ENCODE measurements at places on chromosomes 2 and 18.

DNA sequence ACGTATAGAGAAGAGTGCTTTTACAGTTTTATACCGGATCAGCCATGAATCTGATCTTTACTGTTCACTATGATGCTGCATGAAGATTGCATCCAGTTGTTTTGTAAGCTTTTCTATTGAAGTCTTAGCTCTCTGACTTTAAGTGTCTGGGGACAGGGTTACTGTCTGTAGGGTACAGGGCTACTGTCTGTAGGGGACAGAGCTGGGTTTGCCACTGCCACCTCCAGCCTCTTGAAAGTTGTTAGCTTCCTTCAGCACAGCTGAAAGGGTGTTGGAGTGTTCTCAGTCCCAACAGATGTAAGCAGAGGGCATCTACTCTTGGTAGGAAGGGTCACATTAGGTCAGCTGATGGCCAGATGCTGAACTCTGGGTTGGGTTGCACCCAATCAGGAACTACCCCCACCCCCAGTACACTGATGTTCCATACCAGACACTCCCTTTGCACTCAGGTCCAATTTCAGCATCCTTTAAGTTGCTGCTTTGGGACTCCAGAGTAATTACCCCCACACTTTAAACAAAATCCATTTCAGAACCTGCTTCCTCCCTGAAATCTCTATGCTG is 58.0 kb downstream of the MYL12B start:
- no peak for DNase-seq

DNA sequence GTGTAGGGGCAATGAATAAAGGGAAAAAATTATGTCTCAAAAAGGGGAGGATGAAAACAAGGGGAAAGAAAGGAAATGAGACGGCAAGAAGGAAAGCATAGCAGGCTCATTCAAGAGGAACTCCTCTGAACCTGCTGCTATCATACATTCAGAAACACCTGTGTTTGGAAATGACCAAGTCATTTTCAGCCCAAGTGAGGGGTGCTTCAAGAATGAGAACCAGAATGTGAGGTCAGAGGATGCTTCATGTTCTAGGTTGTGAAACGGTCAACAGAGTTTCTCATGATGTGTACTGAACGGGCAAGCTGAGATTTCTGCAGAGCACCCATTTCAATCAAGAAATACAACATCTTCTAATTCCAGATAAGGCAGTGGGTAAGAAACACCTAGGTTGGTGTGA is 1367.2 kb upstream of the CELF4 start:
- no peak for DNase-seq

DNA sequence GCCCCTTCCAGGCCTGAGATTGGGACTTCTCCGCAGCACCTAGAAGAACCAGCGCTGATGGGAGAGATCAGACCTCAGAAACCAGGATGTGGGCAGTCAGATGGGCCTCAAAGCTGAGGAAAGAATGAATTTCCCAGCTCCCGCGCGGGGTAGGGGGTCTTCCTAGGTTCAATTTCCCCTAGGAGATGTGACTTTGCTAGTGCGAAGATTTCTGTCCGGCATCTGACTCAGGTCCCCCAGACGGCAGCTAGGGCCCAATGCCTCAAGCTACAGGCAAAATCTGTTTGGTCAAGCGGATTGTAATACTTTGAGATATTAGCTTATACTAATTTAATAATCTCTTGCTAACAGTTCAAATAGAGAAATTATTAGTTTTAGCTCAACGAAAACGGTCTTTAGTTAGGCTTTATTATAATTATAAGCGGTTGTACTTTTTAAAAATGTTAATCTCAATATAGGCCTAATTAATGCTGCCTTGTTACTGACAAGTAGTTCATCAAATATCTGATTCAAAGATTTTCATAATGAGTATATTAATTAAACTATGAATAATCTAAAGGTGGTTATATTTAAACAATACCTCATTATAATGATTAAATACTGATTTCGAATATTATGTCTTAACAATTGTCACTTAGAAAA is 5.8 kb downstream of the DLX1 start:
- DNase-seq: no peak

DNA sequence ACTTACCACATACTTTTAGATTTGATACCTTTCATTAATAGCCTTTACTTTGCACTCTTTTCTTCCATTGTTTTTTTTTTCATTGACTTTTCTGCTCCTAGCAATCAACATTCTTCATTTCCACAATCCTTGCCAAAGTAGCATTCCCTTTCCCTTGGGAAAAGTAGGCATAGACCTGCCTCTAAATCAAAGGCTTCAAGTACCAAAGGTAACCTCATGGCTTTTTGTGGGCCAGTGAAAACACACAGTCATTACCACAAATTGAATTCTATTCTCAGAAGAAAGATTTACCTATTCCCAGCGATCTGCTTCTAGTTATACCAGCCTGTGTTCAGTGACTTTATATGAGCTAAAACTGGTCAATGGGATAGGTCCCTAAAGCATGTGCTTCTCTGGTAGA is 109.2 kb downstream of the SOCS6 start:
- DNase-seq: no peak

DNA sequence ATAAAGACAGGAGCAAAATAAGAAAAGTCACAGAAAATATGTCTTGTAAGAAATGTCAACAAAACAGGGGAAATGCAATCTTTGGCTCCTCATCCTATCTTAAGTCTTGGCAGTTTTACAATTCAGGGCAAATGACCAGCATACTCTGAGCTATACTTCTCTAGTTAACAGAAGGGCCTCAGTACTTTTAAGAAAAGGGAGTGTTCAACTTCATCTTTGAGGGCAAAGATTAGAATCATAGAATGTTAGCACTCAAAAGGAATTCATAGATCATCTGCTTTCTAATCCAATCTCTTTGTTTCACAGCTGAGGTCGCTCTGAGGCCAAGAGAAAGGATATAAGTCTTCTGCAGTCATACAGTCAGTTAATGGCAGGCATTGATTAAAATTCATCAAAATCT is 174.0 kb upstream of the NT5C1B start:
- no peak for DNase-seq

DNA sequence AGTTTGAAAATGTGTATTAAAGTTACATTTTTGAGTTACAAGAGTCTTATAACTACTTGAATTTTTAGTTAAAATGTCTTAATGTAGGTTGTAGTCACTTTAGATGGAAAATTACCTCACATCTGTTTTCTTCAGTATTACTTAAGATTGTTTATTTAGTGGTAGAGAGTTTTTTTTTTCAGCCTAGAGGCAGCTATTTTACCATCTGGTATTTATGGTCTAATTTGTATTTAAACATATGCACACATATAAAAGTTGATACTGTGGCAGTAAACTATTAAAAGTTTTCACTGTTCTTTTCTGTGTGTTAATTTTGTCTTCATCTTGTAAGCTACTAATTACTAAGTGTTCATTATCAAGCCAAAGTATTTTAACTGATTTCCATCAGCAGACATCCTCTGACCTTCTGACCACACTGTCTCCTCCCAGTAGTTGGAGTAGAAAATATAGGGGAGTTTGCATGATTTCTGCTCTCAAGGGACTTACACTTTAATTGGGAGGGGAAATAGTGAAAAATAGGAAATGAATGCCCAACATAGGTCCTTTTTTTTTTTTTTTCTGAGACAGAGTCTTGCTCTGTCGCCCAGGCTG is 4.3 kb downstream of the PMAIP1 start:
- no peak for DNase-seq

GRCh38 chr2:111702804-111703196 is 181.2 kb downstream of the ANAPC1 start:
- no peak for DNase-seq

DNA sequence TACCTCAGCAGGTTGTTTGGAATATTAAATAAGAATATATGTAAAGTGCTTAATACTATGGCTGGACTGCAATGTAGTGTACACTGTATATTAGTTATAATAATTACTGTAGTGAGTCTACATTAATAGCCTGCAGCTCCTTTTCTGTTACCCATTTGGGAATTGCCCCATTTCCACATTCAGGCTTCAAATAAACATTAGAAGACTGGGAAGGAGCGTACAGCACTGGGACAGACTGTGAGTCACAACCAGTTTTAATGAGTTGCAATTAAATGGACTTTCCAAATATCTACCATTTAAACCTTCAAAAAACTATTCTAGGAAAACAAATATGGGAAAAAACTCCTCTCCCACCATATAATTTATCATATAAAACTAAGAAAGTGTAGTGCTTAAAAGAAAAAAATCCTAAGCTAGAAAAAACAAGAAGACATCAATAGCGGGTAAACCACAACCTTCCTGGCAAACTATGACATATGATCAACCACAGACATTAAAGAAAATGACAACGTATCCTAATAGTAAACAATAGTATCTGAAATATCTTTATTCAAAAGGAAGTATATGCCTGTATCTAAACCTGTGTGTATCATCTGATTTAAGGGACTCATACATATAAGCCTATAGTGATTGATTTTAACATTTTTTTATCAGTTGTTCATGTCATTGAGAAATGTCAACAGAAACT is 86.1 kb downstream of the TRIP12 start:
- no peak for DNase-seq

DNA sequence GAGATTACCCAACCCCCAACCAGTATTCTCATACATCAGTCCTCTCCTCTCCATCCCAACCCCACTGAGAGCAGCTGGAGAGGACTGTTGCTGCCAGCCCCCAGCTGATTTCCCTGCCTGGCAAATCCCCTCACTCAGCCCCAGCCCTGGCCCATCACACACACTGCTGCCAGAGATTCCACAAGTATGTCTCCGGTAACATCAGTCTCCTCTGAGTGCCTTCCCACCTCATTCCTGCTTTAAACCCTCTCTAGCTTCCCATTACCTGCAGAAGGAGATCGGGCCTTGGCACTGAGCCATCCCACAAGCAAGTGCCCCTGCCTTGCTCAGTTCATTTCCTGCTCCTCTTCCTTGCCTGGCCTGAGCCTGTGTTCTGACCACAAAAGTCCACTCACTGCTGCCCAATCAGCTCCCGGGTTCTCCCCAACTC is 50.6 kb upstream of the ZFP36L2 start:
- no peak for DNase-seq

GRCh38 chr18:40985436-40985835 is 969.6 kb upstream of the PIK3C3 start:
- DNase-seq: no peak

DNA sequence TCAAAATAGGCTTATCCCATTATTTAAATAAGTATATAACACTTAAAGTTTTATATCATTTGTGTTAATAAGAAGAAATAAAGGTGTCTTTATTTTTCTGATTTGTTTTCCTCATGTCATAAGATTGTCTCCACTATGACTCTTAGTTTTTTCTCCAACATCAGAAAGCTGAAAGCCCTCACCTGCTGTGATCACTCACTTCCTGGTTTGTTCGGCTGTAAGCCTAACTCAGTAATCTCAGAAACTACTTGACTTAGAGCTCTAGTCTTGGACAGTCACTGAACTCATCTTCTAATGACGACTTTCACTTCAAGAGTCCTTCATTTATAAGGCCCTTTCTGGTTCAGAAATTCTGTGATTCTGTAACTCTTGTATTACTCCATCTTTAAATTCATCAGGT is 311.0 kb downstream of the ZEB2 start:
- no peak for DNase-seq

DNA sequence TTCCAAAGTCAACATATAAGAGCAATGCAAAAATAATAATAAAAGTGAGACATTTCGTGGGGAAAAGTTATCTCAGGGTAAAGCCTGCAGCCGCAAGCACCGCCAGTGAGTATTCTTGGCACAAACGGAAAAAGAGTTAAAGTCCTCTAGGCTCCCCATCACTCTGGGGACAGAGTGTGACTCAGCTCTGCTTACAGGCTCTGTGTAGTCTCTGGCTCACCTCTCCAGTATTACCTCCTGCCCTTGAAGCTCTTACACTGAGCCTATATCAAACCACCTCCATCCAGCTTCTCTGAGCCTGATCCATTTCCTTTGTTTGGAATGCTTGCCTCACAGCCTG is 55.5 kb downstream of the MTHFD2 start:
- DNase-seq: no peak

GRCh38 chr2:98807221-98807620 is 76.3 kb upstream of the MGAT4A start:
- peak; percentile 38 for DNase-seq

GRCh38 chr2:84077496-84077895 is 381.6 kb downstream of the SUCLG1 start:
- no peak for DNase-seq

DNA sequence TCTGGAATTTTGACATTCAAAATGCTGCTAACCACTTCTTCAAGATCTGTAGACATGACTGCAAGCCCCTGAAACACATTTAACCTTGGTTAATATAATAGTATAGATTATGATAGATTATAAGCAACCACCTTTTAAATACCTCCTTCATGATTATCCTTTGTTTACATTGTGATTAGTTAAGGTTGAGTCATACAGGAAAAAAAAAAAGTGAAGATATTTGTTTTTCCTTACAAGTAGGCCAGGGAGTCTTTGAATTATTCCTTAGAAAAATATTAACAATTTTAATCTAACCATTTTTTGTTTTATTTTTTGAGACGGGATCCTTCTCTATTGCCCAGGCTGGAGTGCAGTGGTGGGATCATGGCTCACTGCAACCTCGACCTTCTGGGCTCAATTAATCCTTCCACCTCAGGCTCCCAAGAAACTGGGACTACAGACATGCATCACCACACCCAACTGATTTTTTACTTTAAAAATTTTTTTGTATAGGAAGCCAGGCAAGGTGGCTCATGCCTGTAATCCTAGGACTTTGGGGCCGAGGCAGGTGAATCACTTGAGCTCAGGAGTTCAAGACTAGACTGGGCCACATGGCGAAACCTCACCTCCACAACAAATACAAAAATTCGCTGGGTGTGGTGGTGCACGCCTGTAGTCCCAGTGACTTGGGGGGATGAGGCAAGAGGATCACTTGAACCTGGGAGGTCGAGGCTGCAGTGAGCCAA is 99.4 kb downstream of the SLC39A10 start:
- DNase-seq: no peak

DNA sequence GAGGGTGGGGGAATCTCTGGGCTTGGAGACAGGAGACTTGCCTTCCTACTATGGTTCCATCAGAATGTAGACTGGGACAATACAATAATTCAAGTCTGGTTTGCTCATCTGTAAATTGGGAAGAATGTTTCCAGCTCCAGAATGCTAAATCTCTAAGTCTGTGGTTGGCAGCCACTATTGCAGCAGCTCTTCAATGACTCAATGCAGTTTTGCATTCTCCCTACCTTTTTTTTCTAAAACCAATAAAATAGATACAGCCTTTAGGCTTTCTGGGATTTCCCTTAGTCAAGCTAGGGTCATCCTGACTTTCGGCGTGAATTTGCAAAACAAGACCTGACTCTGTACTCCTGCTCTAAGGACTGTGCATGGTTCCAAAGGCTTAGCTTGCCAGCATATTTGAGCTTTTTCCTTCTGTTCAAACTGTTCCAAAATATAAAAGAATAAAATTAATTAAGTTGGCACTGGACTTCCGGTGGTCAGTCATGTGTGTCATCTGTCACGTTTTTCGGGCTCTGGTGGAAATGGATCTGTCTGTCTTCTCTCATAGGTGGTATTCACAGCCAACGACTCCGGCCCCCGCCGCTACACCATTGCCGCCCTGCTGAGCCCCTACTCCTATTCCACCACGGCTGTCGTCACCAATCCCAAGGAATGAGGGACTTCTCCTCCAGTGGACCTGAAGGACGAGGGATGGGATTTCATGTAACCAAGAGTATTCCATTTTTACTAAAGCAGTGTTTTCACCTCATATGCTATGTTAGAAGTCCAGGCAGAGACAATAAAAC is 6.5 kb downstream of the TTR start:
- no peak for DNase-seq
